ENCODE measurements at places on chromosomes 12 and 14.

DNA sequence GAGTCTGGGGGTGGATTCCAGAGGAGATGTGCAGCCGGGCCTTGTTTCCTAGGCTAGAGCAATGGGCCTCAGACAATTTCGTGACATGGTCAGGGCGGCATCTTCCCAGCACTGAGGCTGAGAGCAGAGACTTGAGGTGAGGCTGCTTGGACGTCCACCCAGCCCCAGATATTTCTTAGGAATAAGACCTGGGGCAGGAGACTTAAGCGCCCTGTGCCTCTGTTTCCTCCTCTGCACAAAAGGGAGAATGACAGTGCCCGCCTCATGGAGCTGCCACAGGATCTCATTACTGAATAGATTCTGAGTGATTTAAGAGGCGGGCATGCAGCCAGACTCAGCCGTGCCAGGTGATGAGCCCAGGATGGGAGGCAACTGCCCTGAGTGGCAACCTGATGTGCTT lies 297.9 kb upstream of the SFSWAP start:
- no peak for DNase-seq

GRCh38 chr12:90562671-90563070 lies 392.3 kb downstream of the CCER1 start:
- DNase-seq: no peak

GRCh38 chr12:31687101-31687527 lies 27.6 kb downstream of the ETFBKMT start:
- no peak for DNase-seq

DNA sequence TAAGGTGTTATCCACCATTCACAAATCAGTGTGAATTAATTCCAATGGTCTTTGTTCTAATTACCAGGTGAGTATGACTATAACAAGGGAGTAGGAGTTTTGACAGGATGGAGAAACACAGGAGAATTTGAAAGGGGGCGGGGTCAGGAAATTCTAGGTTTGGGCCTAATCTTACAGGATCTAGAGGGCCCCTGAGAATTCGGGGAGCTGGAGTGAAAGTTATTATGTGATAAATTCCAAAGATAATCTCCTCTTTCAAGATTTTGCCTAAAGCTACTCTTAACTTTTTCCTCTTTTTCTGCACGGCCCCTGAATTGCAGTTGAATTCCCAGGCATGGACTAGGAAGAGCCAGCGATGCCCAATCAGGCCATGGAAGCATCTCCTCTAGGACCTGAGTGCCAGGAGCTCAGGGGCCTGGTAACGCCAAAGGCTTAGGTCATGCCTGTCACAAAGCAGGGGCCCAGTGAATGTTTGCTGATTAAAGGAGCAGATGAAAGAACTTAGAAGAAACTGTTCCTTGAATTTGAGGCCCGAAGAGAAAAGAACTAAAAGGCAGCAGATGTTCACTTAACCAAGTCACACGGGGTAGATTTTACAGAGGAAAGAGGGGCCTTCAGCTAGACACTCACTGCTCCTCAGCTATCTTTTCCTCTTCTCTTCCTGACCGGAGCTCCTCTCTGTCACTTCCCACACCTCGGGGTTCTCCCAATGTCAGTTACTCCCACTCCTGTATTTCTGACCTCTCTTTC lies 195.5 kb downstream of the PPM1H start:
- no peak for DNase-seq

- no peak for DNase-seq
Observed at GRCh38 chr14:41607304-41607775, 664 bp downstream of the LRFN5 start.

DNA sequence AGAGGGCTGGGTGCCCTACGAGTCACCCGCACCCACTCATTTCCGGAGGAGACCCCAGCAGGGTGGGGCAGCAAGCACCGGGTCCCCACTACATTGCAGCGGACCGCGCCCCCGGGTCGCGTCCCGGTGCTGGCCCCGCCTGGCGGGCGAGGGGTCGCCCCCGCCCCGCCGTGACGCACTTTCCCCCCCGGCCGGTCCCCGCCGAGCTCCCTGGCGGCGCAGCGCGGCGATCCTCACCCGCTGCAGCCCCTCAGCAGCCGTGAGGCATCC lies 106.1 kb downstream of the PRICKLE1 start:
- DNase-seq: no peak

GRCh38 chr14:96217376-96217913 lies 12.8 kb downstream of the BDKRB2 start:
- no peak for DNase-seq

- DNase-seq: no peak
Observed at GRCh38 chr12:107610021-107610859, 75.4 kb upstream of the PWP1 start.

DNA sequence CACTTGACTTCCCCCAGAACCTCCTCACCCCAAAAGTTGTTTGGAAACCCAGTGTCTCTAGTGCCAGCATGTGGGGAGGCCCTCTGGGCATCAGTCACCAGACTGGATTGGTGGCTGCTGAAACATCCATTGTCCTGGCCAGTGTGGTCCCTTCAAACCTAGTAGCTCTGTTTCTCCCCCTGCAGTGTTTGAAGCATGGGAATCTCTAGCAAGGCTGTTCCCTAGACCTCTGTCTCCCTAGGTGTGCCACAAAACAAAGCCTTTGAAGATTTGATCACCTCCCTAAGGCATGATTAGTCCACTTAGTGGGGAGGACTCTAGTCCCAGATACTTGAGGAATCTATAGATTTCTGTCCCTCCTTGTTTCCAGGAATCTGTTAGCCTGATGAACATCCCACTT lies 60.3 kb downstream of the ARF6 start:
- DNase-seq: no peak

DNA sequence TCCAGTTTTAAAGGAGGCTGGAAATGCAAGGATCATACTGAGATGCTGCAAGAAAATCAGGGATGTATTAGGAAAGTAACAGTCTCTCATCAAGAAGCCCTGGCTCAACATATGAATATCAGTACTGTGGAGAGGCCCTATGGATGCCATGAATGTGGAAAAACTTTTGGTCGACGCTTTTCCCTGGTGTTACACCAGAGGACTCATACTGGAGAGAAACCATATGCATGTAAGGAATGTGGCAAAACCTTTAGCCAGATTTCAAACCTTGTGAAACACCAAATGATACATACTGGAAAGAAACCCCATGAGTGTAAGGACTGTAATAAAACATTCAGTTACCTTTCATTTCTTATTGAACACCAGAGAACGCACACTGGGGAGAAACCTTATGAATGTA lies 24.5 kb downstream of the ZNF891 start:
- no peak for DNase-seq

DNA sequence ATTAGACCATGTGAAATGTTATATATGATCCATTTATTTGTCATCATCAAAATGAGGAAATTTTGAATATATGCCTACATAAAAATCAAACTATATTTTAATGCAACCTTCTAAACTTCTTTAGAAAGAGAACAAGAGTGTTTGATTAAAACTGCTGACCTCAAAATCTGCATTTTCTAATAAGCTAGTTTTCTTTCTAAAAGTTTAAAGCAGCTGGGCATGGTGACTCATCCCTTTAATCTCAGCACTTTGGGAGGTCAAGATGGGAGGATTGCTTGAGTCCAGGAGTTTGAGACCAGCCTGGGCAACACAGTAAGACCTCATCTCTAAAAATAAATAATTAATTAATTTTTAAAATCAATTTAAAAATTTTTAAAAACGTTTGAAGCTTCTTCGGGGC lies 36.2 kb downstream of the GNPTAB start:
- DNase-seq: no peak

GRCh38 chr14:69754487-69754886 lies 12.5 kb upstream of the SRSF5 start:
- DNase-seq: no peak

- no peak for DNase-seq
Observed at GRCh38 chr12:79932357-79932756, 2.5 kb downstream of the PPP1R12A start.

- no peak for DNase-seq
Observed at GRCh38 chr12:53844994-53845844, 93.4 kb upstream of the HOXC13 start.

GRCh38 chr12:110670161-110670701 lies 18.7 kb downstream of the HVCN1 start:
- DNase-seq: peak; percentile 37

GRCh38 chr12:130569521-130569920 lies 146.6 kb downstream of the RIMBP2 start:
- no peak for DNase-seq

DNA sequence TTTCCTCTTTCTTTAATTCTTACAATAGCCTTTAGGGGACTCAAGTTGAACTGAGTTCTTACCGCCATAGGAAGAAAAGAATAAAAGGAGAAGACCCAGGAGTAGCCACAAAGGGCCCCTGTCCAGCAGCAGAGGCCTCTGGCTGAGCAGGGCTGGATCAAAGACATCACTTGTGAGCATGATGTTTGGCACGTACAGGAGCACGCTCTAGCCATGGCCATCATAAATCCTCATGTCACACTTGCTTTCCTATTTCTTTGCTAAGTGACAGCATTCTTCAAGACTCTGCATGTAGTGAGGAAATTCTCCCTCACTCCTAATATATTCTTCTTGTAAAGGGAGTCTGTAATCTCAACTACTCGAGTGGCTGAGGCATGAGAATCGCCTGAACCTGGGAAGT lies 15.7 kb downstream of the CLEC4C start:
- DNase-seq: no peak

DNA sequence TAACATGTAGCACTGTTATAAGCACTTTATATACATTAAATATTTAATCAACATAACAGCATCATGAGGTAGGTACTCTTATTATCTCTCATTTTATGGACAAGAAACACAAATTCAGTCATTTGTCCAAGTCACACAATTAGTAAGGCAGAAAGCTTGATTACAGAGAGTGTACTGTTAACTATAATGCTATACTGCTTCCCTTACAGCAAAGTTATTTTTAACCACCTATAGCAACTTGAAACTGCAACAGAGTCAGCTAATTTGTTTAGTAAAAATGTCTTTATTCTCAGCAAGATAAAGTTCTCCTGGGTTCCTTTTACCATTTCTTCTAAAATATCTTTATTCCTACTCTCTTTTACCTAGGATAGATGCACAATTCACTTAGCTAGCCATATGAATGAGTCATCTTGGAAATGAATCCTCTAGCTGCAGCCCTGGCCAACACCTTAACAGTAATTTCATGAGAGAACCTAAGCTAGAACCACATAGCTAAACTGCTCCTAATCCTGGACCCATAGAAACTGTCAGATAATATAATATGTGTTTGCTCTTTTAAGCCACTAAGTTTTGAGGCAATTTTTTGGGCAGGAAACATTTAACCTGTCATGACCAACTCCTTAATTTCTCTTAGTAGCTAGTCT lies 90.2 kb upstream of the HECTD1 start:
- DNase-seq: no peak

- DNase-seq: no peak
Observed at GRCh38 chr14:68345738-68346137, 447.1 kb downstream of the ZFP36L1 start.

GRCh38 chr12:23550753-23551152 lies 398.7 kb downstream of the SOX5 start:
- no peak for DNase-seq

- no peak for DNase-seq
Observed at GRCh38 chr12:79929065-79929464, 5.8 kb downstream of the PPP1R12A start.

GRCh38 chr12:82857911-82858533 lies 171.3 kb downstream of the TMTC2 start:
- no peak for DNase-seq

DNA sequence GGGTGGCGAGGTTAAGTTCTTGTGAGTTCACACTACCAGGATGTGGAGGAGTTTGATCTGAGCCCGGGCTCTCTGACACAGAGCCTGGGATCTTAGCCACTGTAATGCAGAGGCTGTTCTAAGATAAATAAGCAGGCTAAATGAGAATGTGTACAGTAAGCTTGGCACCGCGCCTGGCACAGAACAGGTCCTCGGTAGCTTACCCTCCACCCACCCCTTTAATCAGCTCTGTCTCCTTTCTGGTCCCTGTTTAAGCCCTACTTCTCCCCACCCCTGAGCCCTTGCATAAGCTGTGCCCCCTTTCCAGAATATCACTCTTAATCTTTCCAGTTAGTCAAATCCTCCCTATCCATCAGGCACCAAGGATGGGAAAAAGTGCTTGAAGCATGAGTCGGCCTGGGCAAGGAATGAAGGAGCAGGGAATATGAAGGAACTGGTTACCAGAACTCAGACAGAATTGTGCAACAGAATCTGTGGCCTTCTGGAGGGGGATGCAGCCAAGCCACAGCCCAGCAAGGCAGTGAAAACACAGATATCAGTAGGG lies 32.8 kb upstream of the CMKLR1 start:
- DNase-seq: no peak

- DNase-seq: no peak
Observed at GRCh38 chr12:89796798-89797382, 88.3 kb upstream of the ATP2B1 start.

DNA sequence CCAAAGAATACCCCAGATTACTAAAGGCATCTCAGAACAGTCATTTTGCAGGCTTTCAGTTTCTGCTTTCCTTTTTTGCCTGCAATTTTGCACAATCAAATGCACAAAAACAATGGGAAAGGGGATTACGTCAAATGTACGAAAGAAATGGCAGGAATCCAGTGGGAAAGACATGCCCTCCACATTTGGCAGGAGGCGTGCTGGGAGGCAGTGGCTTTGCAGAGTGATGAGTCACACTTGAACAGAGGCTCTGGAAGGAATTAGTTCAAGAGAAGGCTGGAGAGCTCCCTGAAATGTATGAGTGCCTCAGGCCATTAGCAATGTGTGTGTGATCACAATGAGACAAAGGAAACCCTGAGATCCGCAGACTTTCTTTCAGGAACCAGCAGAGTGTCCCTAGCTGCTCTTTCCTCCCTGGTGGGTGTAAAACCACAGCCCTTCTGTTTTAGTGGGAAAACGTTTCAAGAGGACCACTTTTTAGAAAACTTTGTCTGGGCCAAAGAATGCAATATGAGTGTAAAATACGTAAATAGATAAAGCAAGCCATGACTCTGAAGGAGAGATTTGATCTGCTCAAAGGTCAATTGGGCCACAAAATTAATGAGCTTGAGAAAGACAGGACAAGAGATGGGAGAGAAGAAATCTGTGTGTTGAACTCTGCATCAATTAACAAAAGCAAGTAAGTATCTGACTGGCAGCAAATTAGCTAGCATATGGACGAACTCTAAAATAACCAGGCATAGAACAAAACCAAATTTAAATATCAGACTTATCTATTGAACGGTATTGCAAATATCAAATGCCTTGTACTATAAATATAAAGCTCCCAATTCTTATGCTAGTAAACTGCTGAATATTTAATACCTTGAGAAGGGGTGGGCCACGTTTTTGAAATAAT lies 155.4 kb upstream of the PDE3A start:
- no peak for DNase-seq

- no peak for DNase-seq
Observed at GRCh38 chr14:45633220-45633984, 380.4 kb upstream of the MIS18BP1 start.

- DNase-seq: no peak
Observed at GRCh38 chr14:73889376-73889775, 2.7 kb downstream of the ZNF410 start.

GRCh38 chr12:47813511-47814196 lies 6.0 kb downstream of the HDAC7 start:
- DNase-seq: no peak

GRCh38 chr12:130552483-130552996 lies 163.6 kb downstream of the RIMBP2 start:
- no peak for DNase-seq

- no peak for DNase-seq
Observed at GRCh38 chr12:90987520-90987919, 17.3 kb downstream of the EPYC start.

- no peak for DNase-seq
Observed at GRCh38 chr12:60494244-60494643, 898.4 kb downstream of the SLC16A7 start.
